ENCODE measurements at places on chromosomes 7 and 10. TPM values are rescaled to one million over a fixed set of nuclear protein-coding genes. Genes with fewer than 3 reads are reported as not detected.

DNA sequence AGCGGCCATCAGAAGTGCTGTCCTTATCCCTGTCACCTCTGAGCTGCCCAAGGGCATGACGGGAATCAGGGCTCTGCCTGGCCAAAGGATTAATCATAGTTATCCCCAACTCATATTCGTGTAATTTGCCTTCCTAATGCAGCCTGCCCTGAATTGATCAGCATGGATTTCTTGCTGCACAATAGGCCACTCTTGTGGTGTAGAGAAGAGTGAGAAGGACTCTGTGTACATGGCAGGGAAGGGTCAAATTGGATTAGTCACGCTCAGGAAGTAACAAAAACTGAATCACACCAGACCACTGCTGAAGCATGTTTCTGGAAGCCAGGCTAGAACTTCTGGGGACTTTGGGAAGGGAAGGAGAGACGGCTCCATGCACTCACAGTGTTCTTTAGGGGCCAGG is 227.0 kb downstream of the BUB3 start:
- no peak for DNase-seq

Gene VAX1
- 1.3 TPM for total RNA-seq

DNA sequence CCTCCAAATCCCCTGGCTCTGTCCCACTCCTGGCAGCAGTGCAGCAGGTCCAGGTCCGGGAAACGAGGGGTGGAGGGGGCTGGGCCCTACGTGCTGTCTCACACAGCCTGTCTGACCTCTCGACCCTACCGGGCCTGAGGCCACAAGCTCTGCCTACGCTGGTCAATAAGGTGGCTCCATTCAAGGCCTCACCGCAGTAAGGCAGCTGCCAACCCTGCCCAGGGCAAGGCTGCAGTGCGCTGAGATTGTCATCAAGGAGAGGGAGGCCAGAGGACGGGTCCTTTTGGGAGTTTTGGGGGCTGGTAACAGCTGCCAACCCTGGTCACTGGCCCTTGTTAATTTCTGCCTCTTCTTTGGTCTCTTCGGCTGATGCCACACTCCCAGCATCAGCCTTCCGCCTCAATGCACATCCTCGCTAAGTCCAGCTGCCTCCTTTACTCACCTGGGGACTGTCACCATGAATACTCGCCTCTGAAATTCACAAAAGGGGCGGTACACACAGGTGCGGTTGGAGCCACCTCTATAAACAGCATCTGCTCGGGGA is 3.5 kb downstream of the EPO start:
- no peak for DNase-seq

Gene FXYD4
- total RNA-seq = not detected

DNA sequence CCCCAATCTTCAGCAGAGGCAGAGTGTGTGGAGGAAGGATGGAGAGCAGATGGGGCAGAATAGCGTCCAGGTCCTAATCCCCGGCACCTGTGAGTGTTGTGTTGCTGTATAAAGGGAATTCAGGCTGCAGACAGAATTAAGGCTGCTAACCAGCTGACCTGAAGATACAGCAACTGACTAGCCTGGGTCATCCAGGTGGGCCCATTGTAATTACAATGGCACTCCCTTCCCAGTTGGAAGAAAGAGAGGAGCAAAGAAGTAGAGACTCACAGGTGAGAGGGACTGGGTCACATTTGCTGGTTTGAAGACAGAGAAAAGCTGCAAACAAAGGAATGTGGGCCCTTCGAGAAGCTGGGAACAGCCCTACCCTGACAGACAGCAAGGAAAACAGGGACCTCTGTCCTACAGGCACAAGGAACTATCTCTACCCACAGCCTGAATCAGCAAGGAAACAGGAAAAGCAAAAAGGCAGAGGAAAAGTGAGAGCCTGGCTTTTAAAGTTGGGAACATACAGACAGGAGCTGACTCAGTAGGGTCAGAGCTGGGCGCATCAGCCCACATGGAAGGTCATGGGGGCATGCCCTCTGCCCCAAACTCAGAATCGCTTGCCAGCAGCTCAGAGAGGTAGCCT is 11.6 kb upstream of the TMEM72 start:
- DNase-seq = no peak

Measured in SK-MEL-5 (cell line).